CD4-positive, alpha-beta T cell treated with Interleukin-17A for 4 hours (primary cell): ENCODE measurements at places on chromosomes 3 and 15.

DNA sequence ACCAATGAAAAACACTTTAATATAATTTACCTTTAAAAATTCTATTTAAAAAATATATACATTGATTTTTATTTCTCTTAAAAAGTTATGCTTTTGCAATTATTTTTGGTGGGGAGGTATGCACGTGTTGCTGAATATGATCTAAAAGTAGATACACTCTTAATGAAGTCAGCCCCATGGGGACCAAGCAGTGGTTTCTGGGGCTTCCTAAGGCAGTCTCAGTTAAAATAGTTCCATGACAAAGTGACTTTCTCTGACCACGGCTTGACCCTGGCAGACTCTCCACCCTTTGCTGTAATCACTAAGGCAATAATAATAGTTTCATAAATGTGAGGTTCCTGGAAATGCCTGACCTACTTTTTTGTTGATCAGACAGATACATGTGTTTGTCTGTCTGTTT lies 50.4 kb downstream of the CCR4 start:
- DNase-seq = no peak

DNA sequence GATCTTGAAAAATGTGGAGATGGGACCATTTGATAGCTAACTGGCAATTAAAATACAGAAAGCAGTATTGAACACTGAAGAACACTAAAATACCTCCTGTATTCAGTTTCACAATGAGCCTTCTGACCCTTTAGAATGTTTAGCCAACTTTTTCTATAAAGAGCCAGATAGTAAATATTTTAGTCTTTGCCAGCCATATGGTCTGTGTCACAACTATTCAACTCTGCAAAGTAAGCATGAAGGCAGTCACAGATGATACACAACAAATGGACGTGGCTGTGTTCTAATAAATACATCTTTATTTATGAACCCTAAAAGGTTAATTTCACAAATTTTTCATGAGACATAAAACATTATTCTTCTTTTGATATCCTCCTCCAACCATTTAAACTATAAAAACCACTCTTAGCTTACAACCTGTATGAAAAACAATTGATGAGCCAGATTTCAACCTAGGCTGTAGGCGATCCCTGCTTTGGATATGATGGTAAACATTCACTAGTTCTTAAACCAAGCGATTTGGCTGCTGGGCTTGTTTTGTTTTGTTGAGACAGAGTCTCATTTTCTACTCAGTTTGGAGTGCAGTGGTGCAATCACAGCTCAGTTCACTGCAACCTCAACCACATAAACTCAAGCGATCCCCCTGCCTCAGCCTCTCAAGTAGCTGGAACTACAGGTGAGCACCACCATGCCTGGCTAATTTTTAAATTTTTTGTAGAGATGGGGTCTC lies 13.6 kb upstream of the CSPG5 start:
- DNase-seq = no peak

DNA sequence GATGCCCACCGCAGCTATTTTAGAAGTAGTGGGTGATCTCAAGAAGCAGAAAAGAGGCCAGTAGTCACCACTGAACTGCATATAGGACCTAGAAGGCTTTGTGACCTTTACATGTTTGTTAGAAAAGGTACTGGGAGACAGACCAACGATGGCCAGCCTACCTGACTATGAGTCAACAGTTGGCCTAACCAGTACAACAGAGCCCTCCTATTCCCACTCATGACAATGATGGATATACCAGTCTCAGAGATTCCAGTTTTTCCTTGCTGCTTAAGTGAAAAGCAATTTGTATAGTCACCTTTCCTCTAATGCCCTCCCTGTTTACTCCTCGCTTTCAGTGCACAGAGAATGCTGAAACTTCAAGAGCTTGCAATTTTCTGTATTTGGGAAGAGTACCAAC lies 86.6 kb upstream of the PPIB start:
- DNase-seq = no peak

DNA sequence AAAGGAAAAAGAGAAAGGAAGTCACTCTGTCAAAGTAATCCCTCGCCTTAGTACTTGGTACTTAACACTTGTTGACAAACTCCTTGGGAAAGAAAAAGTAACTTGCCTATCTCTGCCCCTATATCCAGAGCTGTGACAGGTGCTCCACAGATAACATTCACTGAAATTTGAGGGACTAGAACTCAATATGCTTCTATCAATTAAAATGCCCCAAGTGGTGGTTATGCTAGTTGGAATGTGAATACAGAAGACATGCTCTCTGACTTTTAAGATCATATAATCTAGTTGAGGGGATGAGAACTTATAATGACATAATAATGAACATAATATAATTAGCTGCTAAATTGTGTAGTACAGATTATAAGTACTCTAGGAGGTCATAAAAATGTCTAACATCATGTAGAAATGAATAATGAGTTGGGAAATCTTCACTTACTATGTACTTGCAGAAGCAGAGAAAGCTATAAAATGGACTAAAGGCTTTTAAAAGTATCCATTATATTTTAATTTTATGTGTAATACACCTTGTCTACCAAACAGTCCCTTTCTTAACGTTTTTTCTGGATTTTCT lies 153.1 kb upstream of the CCDC54 start:
- no peak for DNase-seq
